ENCODE measurements at places on chromosomes 7 and 10.

DNA sequence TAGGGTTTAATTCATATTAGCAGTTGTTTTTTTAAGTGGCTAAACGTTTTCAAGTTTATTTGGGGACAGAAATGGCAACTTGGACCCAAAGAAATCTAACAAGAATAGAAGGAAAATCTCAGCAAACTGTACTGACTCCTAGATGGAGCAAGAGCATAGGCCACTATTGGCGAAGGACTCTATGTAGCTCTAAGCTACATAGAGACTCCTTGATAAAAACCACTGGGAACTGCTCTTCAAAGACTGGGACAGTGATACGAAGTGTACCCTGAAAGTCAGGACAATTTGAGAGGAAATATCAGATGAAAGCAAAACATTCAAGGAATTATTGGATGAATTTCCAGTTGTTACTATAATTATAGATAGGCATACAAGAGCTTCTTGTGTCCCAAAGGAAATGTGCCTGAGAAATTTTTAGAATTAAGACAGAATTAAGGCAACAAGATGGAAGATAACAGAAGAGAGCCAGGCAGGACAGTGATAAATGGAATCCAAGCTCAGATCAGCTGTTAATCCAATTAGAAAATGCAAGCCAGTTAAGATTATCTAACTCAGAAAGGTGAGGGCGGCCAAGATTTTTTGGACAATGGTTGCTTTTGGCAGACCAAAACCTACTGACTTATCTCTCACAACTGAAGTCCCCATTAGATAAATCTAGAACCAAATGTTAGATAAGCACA, 103.7 kb upstream of the IFRD1 start:
- no peak for DNase-seq

- DNase-seq = no peak
Observed at GRCh38 chr10:16944402-16944801, 127.2 kb upstream of the RSU1 start.

DNA sequence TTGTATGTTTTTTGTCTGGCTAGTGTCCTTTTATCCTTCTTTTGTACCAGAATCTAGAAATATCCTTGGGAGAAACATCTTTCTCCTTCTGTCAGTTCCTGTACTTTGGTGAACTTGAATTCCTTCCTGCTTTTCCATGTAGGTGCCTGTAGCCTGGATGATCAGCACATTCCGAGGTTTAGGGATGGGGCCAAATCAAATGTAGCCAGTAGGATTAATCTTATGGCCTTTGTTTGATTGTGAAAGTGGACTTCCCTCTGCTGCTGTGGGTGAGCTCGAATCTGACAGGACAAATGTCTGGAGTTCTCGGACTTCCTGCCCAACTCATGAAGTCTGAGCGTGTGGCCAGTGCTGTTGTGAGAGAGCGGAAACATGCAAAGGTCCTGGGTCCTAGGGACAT, 33.2 kb upstream of the NAMPT start:
- DNase-seq = no peak

DNA sequence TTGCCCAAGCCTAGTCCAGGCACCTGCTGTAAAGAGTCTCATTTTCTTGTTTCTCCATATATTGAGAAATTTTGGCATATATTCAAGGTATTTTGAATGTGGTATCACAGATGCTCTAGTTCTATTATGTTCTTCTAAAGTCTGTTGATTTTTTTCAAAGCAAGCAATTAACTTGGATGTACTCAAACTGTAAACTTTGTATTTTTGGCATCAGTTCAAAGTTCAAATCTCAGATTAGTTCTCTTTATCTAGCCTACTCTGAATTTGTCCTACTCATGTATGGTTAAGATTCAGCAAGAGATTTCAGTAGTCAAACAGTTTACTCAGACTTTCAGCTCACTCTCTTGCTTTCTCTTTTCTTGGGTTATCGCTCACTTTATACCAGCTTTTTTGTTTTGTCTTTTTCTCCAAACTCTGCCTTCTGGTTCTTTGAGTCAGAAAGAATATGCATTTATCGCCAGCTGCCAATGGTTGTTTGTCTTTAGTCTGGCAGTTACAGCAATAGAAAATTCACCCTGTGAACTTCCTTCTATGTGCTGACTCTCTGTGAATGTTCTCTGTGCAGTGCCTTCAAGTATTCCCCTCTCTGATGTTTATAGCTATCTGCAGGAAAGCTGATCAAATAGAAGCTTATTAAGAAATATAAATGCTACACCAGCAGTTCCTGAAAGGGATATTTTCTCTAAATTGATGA, 56.0 kb downstream of the ANKRD7 start:
- no peak for DNase-seq

DNA sequence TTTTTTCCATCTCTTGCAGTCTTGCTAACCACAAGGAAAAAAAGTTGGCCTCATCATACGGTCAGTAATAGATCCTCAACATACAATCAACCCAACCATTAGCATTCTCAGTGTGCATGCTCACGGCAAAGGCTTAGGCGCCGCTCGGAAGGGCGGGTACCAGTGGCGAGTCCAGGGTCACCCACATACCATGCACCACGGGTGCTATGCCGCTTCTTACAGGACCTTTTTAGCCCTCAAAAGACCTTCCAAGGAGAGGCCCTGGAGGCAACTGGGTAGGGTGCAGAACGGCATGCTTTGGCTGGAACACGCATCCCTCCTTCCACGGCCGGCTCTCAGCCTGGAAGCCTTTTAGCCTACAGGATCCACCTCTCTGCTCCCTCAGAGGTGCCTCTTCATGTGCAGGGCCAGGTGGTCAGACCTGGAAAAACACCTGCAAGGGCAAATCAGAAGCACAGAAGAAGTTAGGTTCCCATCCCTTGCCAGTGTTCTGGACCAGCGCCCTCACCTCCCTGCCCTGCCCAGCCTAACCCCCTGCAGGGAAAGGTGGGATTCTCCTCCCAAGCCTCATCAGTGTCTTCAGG, 5.8 kb downstream of the KLF6 start:
- DNase-seq = no peak

Measured in HuH-7.5 (cell line).